ENCODE measurements at places on chromosomes 6 and 20.

DNA sequence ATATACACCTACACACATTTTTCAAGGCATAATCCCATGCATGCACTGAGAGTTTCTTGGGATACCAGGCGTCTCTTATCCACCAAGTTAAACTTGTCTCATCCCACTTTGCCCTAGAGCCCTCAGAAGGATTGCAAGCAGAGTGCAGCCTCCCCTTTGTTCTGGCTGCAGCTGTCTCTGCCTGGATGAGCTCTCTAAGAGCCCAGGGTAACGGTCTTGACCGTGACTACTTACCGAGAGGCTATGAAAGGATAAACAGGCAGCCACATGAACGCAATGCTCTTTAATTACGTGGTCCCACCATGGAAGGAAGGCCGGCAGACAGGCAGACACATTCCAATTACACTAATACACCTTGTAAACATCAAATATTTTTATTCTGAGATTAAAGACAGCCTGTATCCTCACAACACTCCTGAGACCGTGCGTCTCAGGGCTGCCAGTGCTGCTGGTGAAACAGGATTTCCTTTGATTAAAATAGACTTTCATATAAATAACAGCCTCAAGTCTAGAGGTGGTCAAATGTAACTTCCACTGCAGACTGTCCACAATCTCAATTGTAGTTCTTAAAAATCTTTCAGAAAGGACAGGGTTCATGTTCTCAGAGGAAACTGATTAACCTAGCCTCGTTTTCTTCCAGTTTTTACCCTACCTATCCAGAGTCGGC, 210.0 kb upstream of the PRDM1 start:
- DNase-seq: no peak

- peak; percentile 80 for DNase-seq
Observed at GRCh38 chr6:121849477-121849876, 414.0 kb downstream of the GJA1 start.

GRCh38 chr6:14612016-14612980, 494.7 kb downstream of the CD83 start:
- DNase-seq: no peak

DNA sequence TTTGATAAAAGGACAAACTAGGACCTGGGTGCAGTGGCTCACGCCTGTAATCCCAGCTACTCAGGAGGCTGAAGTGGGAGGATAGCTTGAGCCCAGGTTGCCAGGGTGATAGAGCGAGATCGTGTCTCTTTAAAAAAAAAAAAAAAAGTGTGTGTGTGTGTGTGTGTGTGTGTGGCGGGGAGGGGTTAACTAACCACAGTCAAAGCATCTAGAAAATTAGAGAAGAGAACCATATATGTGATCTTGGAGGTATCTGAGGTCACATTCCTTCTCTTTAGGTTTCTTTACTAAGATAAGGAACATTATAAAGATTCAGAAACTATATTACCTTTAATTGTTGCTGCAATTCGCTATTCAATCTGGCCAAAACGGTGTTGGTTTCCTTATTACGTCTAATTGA, 80.9 kb downstream of the REPS1 start:
- no peak for DNase-seq

DNA sequence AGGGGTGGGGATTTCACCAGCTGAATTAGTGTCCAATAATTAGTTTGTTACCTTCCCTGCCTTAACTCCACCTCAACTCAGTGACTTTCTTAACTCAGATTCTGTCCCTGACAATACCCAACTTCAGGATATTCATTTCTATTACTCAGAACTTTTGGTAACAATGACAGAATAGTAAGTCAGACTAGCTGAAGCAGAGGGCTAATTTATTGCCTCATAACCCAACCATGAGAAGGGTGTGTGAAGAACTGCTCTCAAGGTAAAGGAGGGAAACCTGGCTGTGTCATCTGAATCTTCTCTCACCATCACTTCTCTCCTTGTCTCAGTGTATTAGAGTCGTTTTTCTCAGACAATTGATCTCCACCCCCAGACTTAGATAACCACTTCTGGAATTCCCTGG, 1.2 kb upstream of the PI3 start:
- DNase-seq: no peak

DNA sequence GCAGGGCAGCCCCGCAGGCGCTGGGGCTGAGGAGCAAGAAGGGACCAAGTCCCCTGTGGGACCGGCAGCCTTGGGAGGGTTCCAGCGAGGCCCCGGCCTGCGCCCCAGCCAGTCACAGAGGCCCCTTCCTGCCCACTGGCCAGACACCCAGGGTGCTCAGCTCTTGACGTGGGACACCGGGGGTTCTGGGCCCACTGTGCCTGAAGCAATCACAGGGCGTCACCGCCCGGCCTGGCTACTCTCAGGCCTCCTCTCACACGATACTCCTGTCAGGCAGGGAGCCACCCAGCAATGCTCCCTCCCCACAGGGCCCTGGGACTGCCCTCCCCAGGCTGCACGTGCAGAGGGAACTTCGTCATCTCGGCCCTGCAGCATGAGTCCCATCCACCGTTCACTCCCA, 14.5 kb downstream of the TAF4 start:
- DNase-seq: no peak

- no peak for DNase-seq
Observed at GRCh38 chr6:5274231-5274630, 12.9 kb downstream of the FARS2 start.

DNA sequence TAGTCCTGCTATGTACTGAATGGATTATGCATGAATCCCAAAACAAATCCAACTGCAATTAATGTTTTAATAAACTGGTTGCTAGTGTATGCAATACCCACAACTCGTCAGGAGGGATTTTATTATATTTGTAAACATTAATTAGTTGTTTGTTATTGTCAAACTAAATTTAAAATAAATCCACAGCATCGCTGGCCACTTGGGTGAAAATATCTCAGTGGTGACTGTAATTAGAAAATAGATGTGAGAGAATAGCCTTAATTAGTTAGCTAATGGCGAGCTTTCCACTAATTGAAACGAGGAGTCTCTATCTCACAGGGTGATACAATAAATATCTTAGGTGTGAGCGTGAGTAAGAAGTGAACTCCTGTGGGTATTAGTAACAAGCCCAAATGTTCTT, 176.8 kb downstream of the LINC00237 start:
- no peak for DNase-seq

DNA sequence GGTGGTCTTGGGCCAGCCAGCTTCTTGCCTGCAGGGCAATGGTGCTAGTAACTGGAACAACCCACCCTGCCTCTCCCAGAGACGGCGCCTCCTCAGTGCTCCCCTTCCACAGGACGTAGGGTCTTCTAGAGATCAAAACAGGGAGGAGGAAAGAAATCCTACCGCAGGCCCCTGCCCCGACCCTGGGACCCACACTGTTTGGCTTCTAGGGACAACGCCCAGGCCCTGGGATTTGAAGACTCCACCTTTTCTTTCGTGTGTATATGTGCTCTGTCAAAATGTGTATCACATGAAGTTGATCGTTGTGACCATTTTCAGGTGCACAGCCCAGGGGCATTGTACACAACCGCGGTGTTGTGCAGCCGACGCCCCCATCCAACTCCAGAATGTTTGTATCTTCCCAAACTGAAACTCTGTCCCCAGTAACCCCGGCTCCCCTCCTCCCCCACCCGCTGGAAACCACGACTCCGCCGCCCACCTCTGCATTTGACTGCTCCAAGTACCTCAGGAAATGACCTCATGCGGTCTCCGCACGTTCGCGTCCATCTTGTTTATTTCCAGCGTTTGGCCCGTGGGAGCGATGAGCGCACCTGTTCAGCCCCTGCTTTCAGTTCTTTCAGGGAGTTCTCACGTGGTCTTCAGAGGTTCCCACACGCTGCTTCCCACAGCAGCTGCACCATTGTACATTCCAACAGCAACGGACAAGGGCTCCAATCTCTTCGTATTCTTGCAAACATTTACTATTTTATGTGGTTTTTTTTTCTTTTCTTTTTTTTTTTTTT, 3.4 kb upstream of the BHLHE23 start:
- no peak for DNase-seq

DNA sequence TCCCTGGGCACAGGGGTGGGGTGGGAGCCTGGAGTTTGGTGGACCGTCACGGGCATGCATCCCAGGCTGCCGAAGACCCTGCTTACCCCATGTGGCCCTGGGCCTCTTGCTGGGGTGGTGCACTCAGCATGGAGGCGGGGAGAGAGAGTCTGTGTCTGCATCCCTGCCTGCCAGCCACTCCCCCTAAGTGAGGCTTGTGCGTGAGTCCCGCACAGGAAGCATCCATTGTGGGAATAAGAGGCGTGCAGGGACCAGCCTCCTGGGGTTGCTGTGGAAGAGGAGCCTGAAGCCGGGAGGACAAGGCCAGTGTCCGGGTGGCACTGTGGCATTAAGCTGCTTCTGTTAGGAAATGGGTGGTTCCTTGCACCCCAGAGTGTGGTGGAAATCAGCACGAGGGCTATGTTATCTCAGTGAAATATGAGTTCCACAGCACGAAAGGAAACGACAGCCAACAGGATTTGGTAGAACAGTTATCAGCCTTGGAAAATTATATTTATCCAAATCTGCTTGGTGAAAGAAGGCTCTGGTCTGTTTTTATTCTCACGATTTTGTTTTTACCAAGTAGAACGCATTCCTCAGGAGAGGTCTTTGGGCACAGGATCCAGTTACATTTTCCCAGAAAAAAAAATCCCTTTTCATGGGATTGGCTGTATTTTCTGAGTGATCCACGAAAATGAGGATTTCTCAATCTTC, 35.7 kb downstream of the CDH4 start:
- no peak for DNase-seq

DNA sequence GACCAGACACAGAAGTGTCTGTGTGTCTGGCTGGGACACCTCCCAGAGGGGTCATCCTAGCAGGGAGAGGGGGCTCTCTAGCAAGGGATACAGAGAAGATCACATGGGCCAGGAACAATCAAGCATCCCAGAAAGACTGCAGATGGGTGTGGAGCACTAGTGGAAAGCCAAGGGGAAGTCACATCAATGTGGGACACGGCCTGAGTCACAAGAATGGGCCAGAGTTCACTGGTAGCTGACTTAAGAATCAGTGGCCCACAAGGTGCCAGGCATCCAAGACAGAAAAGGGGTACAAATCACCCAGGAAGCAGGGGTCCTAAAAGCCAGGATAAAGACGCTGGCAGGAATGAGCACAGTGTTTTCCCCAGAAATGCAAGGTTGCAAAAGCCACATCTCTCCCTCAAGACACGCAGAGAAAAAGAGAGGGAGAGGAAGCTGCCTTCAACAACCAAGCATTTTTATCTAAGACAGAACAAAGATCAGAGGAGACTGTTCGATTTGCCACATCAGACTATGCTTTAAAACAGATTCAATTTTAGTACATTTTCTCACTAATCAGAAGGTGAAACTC, 113.6 kb upstream of the DST start:
- DNase-seq: no peak

GRCh38 chr6:40733290-40733689, 146.1 kb upstream of the LRFN2 start:
- DNase-seq: no peak

GRCh38 chr6:106997392-106998158, 23.0 kb upstream of the CD24 start:
- DNase-seq: peak; percentile 76

- no peak for DNase-seq
Observed at GRCh38 chr6:34098045-34098936, 47.6 kb downstream of the GRM4 start.

GRCh38 chr6:24273096-24273870, 84.6 kb downstream of the DCDC2 start:
- DNase-seq: no peak

DNA sequence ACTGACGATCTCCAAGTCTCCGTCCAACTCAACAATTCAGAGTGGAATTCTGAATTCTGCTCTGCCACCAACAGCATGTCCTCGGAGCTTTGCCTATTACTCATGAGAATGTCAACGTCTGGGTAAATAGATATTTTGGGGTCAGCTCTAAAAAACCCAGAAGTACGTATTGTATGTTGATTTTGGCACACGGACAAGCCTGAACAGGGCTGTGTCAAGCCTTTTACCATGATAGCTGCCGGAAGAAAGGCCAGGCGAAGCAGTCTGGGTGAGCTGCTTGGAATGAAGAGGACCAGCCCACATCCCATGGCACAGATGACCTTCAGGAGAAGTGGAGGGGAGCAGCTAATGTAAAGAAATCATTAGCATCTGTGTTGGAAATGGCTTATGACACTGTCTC, 88.0 kb upstream of the JAG1 start:
- DNase-seq: no peak

GRCh38 chr6:66772800-66773199, 1065.8 kb upstream of the EYS start:
- DNase-seq: no peak

- DNase-seq: peak; percentile 3
Observed at GRCh38 chr6:166906376-166907044, 49.8 kb downstream of the RNASET2 start.

GRCh38 chr20:25118529-25118928, 36.6 kb upstream of the VSX1 start:
- DNase-seq: no peak

DNA sequence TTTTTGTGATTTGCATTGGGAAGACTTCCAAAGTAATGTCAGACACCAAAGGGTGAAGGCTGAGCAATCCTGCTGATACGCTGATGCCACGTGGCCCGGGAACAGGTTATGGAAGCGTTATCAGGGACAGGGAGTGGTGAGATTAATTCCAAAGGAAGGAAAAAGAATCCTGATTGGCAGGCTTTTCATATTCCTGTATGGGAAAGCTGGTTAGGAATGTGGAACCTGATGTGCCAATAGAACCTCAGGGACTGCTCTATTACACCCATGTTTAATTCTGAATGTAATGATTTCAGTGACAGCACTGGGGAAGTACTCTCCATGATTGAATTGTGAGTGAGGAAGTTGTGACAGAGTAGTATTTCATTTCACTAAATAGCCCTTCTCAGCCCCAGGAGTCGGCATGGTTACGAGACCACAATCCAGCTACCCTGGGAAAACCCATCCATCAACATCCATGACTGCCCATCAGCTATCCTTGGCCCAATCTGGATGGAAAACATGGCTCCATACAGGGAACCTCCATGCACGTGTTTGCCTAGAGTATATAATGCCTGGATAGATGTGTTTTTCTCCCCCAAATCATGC, 49.4 kb downstream of the F13A1 start:
- no peak for DNase-seq

- DNase-seq: no peak
Observed at GRCh38 chr6:135104199-135104598, 49.6 kb upstream of the HBS1L start.

DNA sequence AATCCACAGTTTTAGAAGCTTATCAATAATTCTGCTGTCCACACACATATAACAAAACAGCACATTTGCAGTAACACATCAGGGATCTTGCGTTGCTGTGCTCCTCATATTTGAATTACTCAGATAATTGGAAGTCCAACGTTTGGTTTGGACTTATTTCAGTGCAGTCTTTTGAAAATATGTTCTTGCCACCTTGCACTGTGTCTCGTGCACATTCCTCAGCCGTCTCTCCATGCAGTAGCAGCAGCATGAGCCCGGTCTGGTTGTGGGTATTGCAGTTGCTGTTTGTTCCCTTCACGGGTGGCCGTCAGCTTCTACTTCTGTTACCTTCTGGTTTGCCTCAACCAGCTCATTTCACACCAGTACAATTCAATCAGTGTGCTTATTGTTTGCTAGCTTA, 215.5 kb downstream of the SLC24A3 start:
- no peak for DNase-seq

DNA sequence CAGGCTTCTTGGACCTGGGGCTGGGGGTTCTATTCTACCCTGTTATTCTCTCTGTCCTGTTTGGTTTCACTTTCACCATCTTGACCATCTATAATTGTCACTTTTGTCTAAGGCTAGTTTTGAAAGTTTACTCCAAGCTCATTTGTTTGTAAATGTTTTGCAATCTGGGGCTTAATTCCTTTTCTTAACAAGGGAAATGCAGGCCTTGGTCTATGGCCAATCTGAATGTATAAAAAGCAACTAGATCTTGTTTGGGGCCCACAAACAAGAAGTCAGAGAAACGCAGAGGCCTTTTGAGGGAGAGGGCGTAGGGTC, 86.3 kb upstream of the PREP start:
- no peak for DNase-seq

- no peak for DNase-seq
Observed at GRCh38 chr6:89734526-89734925, 85.1 kb downstream of the MDN1 start.
